ENCODE measurements at places on chromosomes 1 and 21.

- no peak for DNase-seq
These were observed 13.4 kb downstream of the INSL5 start for GRCh38 chr1:66787641-66788040.

GRCh38 chr1:11478571-11479374 lies at the start of gene DISP3:
Gene DISP3 (plus strand): TSS chr1:11479155. CDS start chr1:11500993, 21,838 bp downstream.
- peak; percentile 69 for DNase-seq

GRCh38 chr1:12528021-12528852 lies 89.8 kb downstream of the DHRS3 start:
- DNase-seq, result no peak

GRCh38 chr1:87853576-87854351 lies 525.1 kb downstream of the LMO4 start:
- DNase-seq, result no peak

GRCh38 chr1:87169263-87169910 lies 159.3 kb upstream of the LMO4 start:
- DNase-seq, result no peak

DNA sequence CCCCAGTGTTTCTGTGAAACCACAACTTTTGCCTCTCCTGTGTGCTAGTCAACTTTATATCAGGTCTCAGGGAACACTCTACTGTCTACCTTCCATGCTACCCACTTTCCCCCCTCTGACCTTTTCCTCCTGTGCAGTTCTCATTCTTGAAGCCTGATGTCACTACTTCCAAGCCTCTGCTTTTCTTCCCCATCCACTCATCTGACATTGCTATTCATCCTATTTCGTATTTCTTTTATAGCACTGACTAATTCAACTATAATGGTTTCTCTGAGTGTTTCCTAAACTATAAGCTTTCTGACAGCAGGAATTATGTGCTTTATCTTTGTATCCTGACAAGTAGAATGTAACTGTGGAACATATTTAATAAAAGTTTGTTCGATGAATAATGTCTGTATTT lies 18.2 kb upstream of the DPH5 start:
- DNase-seq, result no peak

DNA sequence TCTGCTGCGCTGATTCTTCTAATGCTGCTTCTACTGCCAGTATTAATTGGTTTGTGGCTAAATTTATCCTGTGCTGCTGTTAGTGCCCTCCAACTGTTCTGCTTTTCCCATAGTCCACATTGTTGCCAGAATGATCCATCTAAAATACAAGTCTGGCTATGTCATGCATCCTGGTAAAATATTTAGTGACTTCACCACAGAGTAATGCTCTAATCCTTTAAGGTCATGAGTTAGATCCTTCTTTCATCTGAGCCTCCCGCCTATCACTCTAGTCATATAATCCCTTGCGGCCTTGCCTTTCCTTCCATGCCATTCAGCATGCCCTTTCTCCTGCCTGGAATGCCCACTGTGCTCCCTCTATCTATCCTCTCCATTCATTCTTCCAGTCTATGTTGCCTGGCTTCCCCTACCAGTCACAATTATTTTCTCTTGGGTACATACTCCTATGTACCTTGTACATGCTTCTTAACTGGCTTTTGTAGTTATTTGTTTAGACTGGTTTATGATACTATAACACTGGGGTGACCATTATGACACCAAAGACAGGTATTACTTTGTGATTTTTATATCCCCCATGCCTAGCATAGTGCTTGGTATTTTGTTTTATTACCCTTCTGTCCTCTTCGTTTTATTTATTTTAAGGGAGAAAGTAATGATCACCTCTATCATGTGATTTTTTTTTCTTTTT lies 144.0 kb downstream of the MAGI3 start:
- DNase-seq, result no peak

DNA sequence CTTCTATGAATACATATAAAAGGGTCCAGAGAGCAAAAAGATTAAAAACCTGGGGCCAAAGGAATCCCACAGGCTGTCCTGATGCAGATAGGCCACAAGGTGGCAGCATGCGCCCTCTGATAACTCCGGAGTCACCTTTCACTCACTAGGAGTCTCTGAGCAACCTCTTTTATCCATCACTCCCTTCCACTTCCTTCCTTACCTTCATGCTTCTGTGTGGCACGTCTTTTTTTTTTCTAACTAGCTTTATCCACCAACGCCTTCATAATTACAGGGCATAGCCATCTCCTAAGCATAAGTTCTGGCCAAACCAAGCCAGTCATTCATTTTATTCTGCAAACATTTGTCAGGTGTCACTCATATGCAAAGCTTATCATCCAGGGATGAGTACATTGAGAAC lies 3.9 kb upstream of the PGLYRP4 start:
- peak; percentile 39 for DNase-seq

GRCh38 chr1:212566522-212567479 lies 41.8 kb upstream of the ATF3 start:
- peak; percentile 59 for DNase-seq

DNA sequence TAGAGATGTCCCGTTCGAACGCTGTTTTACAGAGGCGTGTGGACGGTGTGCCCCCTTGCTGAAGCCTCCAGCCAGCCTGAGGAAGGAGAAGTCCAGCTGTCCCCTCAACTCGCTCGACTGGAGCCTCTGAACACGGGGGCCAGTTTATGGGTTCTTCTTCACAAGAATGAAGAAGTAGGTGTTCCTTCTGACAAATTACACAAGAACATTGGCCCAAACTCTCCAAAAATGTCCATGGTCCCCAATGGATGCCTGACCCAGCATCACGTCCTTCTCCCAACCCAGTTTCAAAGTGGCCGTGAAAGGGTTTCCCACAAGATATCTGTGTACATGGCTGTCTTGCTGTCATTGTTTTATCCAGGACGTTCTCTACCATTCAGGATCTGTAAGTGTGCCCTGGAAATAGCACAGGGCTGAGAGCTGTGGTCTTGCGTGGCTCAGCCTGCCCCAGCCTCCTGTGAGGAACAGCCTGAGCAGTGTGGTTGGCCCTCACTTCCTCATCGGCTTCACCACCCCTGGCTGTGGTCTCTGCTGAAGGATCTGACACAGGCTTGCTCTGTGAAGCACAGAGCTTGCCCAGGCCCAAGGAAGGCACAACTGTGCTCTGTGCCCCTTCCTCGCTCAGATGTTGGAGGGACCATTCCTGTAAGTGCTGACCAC lies 1.0 kb upstream of the S100B start:
- DNase-seq, result peak; percentile 81

DNA sequence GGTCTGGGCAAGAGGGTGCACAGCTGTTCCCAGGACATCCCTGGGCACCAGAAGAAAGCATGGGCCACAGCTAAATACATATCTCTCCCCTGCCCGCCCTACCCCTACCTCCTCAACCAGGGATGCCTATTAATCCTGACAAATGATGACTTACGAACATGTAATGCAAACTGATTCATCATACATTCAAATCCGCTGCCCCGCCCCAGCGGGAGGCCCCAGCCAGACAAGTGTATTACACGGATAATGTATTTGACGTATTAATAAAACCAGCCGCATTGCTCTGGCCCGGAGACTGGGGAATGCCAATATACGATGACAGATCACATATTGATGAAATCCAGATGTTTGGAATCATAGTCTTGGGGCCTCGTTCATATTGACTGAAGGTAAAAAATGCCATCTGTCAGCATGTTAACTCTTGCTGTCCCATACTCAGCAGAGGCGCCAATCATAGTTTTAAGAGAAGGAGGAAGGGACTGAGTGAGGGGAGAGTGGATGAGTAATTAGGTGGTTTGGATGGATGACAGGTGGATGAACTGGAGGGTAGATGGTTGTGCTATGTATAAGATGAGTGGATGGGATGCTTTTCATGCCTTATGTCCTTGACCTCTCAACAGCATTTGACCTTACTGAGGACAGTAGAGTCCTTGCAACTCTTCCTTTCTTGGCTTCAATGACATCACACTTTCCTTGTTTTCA lies 68.2 kb downstream of the TMEM53 start:
- DNase-seq, result no peak

DNA sequence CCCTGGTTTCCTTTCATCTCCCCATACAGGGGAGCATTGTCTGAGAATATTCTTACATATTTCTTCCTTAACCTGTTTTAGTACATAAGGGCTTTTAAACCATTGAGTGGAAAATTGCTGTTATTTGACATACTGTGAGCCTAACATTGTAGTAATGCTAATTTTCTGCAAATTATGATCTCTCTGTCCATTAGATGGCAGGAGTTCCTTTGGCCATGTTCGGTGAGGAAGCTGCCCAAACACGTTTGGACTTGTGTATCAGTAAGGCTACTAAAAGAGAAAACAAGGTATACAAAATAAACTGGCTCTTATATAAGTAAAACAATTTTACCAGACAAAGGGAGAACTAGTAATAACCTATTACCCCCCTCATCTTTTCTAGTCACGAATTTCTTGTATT lies 29.2 kb downstream of the CDC7 start:
- no peak for DNase-seq

Measured in immature natural killer cell (primary cell).